ENCODE measurements at places on chromosomes 7 and 10.

GRCh38 chr10:34078017-34078744 lies 736.9 kb downstream of the PARD3 start:
- no peak for DNase-seq

DNA sequence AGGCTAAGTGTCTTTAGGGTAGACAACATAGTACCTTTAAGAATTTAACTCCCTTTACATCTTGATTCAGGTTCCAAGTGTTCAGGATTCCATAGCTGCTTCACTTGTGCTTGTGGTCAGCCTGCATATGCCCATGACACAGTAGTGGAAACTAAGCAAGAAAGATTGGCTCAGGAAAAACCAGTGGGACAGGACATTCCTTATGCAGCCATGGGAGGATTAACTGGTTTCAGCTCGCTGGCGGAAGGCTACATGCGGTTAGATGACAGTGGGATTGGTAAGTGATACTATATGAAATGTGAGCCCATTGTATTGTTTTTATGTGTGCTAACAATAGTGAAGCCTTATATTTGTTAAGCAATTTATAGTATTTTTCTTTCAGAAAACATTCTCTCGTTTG lies 11.3 kb downstream of the FAM221A start:
- DNase-seq, result no peak

- DNase-seq, result no peak
These were observed 60.0 kb upstream of the ACSM6 start for GRCh38 chr10:95133997-95134396.

GRCh38 chr7:100640517-100641440 lies 573 bp downstream of the TFR2 start:
- no peak for DNase-seq

GRCh38 chr7:151173386-151174245 lies 6.1 kb upstream of the GBX1 start:
- DNase-seq, result no peak

All from naive thymus-derived CD8-positive, alpha-beta T cell (primary cell).